ENCODE measurements at places on chromosomes 5 and 9.

- DNase-seq, result no peak
These were observed 116.1 kb downstream of the WDR70 start for GRCh38 chr5:37495210-37495609.

DNA sequence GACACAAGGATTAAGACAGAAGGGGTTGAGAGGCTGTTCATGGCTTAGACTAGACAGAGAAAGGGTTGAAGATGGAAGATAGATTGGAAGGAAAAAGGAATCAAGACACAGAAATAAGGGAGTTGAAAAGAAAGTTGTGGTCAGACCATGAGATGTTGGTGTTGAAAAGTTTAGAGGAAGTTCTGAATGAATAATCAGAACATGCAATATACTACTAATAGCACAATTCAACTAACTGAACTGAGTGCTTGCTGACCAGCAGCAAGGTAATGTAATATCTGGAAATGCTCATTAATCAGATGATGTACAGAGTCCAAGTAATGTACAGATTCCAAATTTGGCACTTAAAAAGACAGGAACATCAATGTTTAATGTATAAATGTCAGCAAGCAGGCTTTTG lies 10.6 kb upstream of the NNT start:
- DNase-seq, result no peak

DNA sequence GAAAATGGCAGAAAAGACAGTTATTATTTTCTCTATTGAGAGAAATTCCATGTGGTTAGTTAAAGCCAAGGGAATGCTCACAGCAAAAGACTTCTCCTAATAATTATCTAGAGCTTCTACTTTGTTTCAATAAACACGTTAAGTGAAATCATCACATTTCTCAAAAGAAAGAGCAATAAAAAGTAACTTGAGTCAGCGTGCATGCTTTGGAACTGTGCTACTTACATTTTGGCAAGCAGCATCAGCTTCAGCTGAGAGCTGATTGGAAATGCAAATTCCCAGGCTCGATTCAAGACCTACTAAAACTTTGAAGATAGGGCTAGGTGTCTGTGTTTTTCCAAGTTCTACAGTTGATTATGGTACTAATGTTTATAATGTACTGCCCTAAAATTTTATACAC lies 132.1 kb downstream of the CDH18 start:
- no peak for DNase-seq

DNA sequence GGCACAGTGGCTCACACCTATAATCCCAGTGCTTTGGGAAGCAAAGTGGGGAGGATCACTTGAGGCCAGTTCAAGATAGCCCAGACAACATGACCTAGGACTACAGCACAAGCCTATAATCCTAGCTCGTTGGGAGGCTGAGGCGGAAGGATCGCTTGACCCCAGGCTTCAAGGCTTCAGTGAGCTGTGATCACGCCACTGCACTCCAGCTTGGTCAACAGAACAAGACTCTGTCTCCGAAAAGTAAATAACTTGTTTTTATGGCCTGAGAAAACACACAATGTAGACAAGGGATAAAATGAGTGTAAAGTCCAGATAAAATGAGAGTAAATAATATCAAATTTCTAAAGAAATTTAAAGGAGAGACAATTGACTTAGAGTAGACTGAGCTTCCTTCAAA lies 26.3 kb downstream of the SHLD3 start:
- no peak for DNase-seq

DNA sequence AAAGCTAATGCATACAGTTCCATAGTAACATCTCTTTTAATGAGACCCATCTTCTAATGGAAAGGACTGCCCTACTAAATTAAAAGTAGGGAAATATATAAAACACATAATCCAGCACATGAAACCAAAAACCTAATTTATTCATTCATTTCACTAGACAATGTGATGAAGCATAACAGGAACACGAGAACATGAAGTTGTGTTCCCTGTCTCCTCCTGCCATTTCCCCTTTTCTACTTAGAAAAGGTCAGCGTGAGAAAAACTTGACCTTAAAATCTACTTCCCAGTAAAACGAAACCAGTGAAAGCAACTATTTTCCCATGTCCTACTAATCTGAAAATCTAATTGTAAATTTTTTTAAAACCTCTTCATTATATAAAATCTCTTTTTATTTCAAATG lies 847.5 kb downstream of the TLE1 start:
- no peak for DNase-seq

GRCh38 chr9:6268826-6269397 lies 53.3 kb downstream of the IL33 start:
- DNase-seq, result no peak

- no peak for DNase-seq
These were observed 150.6 kb downstream of the ERCC6L2 start for GRCh38 chr9:96025995-96026602.

DNA sequence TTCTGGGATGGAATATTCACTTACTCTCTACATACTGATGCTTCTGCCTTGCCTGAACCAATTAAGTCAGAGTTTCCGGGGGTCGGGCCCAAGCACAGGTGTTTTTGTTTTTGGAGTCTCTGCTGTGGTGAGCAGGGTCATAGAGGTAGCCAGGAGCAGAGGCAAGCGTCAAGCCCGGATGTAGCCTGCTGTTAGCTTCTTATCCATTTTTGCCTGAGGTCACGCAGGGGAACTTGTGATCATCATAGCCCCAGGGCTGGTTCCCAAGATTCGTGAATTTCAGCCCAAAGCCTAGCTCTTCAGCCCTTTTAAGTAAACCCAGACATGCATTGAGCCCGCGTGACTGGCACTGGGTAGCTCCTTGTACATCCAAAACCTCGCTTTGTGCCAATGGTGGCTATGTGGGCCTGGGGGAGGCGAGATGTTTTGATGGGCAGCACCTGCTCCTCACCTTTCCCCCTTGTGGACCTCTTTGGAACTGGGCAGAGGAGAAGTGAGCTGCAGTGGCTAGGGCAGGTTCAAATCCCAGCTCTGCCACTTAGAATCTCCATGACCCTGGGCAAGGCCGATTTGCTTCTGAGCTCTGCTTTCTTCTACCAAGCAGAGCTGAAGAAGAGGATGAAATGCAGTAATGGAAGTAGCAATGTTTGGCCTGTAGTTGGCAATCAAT lies 33.7 kb downstream of the FGF18 start:
- no peak for DNase-seq

GRCh38 chr9:134807716-134808446 lies 72.7 kb upstream of the FCN2 start:
- no peak for DNase-seq

DNA sequence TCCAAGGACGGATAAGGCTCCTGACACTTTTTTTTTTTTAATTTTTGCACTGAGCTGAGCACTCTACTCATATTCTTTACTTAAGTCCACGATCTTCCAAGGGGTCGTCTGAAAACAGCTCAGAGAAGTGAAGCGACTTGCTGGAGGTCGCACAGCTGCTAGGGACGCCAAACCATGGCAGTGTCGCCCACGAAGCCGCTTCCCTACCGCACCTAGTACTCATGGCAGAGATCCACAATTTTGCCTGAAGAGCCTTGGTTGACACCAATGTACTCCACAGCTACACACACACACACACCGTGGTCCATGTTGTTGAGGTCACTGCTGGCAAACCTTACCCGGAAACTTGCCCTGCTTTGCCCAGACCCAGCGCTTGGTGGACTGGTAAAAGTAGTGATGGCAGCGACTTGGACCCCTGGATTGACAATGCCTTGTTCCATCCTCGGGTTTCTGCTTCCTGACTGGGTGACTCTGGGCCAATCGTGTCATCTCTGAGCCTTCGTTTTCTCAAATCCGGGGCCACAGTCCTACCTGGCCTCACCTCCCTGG lies 521 bp upstream of the SLIT3 start:
- no peak for DNase-seq

DNA sequence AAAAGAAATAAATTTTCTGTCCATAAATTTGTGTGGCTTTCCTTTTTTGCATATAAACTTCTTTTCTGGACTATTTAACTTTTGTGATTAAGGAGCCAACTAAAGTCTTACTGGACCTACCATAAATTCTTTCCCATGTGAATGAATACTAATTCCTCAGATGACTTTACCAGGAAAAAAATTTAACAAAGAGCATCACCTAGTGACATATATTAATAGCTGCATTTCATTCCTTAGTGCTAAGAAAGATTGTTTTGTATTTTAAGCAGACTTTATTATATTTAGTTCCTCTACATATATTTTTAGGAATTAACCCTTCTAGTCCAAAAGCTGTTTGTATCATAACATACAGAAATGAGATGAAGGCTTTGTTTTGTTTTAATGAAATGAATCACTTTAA lies 64.4 kb downstream of the C9orf85 start:
- DNase-seq, result no peak

DNA sequence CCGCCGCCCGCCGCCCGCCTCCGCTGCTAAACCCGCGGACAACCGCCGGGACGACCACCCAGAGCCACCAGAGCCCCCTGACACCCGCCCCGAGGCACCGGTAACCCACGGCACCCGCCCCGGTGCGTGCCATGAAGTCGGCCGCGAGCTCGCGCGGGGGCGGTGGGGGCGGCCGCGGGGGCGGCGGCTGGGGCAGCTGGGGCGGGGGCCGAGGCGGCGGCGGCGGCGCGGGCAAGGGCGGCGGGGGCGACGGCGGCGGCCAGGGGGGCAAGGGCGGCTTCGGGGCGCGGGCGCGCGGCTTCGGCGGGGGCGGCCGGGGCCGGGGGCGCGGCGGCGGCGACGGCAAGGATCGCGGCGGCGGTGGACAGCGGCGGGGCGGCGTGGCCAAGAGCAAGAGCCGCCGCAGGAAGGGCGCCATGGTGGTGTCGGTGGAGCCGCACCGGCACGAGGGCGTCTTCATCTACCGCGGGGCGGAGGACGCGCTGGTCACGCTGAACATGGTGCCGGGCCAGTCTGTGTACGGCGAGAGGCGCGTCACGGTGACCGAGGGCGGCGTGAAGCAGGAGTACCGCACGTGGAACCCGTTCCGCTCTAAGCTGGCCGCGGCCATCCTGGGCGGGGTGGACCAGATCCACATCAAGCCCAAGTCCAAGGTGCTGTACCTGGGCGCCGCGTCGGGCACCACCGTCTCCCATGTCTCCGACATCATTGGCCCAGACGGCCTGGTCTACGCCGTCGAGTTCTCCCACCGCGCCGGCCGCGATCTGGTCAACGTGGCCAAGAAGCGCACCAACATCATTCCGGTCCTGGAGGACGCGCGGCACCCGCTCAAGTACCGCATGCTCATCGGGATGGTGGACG lies 499 bp downstream of the FBLL1 start:
- no peak for DNase-seq

DNA sequence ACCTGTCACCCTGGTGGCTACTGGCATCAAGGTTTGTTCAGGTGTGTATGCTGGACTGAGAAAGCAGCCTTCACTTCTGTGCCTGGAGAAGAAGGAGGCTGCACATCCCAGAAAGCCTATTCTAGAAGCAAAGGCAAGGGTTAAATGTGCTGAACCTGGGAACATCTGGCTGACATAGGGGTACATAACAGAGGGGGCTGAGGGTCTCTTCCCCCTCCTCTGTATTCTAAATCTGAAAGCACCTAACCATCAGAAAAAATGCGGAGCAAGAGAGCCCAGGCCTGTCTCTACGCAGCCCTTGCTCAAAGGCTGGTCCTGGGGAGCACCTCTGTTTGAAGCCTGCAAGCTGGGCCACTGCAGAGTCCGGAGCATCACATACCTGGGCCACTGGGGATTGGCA lies 53.2 kb upstream of the FSTL4 start:
- DNase-seq, result no peak

- DNase-seq, result no peak
These were observed 5.2 kb downstream of the SHROOM1 start for GRCh38 chr5:132825033-132825833.

- DNase-seq, result no peak
These were observed 118.2 kb downstream of the ENTREP1 start for GRCh38 chr9:69443178-69443577.

- DNase-seq, result no peak
These were observed 17.9 kb downstream of the TPPP start for GRCh38 chr5:675111-675870.

GRCh38 chr9:33153001-33153400 lies 14.1 kb downstream of the B4GALT1 start:
- DNase-seq, result no peak

DNA sequence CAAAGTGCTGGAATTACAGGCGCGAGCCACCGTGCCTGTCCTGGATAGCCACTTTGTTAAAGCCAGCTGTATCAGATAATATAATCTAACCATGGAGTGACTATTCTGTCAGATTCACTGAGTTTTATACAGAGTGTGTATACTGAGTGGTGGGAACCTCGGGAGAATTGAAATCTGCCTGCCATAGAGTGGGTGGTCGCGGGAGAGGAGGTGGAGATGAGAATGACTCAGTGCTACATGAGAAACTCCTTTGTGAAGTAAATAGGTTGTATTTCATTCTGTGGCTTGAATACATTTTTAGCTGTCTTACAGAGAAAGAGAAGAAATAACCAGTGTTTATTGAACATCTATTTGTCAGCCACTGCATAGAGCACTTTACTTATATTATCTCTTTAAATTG lies 26.4 kb downstream of the ATP6V0E1 start:
- no peak for DNase-seq

DNA sequence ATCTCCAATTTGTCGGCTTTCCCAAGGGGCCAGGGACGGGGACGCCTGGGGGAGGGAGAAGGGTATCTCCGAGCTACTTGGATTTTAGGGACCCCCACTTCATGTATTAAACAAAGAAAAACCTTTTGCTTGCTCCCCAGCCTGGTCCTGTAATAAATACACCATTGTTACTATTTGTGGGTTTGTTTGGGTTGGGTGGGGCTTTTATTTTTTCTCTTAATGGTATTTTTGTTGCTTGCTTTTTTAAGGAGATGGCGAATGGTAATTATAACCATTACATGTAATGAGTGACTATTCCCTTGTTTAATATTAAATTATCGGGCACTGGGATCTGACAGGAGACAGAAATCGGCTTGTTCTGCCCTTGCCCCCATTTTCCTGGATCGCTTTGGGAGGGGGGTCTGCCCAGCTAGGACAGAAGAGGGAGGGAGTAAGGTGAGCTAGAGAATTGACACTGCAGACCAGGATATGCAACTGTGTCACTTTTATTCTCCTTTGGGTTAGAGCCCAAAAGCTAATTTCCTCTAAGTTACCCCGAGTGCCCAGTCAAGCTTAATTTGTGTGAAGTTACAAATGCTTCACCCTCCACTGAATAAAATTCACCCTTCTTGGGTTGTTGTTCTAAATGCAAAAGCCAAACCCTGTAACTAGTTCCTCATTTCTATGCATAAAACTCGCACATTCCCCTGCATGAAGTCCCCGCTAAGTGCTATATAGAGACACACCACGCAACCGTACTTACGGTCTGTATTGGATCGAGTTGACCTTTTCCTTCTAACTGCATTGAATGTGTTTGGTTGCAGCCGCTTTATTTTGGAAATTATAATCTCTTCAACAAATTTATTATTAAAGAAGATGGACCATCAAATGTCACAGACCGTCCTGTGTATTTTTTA lies 1.6 kb upstream of the ZNF608 start:
- DNase-seq, result no peak

GRCh38 chr5:102998224-102998623 lies 121.7 kb downstream of the GIN1 start:
- DNase-seq, result no peak

GRCh38 chr5:71601222-71602026 lies 14.3 kb downstream of the MCCC2 start:
- DNase-seq, result peak; percentile 55

DNA sequence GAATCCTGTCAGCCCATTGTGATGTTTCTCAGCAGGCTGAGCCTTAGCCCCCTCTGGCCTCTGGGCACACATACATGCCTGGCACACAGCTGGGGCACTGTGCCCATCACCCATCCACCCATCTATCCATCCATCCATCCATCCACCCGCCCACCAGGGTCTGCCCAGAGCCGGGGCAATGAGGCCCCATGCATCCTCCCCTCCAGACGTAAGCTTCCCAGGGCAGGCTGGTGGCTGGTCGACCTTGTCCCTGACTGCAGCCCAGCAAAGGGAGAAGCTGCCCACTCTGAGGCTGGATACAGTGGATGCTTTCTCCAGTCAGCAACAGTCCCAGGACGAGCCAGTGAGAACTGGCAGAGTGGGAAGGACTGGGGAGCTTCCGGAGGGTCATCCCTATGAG lies 21.1 kb upstream of the SLC25A51 start:
- DNase-seq, result no peak

All from activated T-cell treated with anti-CD3 and anti-CD28 coated beads for 1 hour (primary cell).